ENCODE measurements at places on chromosomes 1 and 21.

- no peak for DNase-seq
These were observed 10.0 kb upstream of the EFHD2 start for GRCh38 chr1:15399710-15400109.

DNA sequence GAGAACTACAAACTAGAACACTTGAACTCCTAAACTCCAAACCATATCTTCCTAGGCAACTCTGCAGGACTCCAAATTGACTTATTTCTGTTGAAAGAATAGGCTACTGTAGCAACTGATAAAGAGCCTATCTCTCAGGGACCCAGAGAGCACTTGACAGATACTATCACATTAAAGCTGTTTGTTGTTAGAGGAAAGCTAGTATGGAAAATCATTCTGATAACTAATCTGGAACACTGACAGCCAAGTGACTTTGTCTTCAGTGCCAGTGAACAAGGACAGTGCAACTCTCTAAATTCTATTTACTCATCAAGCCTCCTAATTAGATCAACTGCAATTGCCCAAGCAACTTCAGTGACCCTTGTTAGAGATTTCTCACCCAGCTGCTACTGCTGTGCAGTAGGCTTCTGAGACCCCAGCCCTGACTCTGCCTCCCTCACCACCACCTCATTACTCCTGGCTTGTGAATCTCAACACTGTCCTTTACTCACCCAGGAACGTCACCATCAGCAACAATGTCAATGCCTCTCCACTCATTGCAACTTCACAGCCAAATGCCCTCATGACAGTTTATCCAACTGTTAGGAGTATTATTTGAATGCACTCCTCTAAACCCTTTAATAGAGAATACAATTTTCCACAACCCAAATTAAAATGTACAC is 7.4 kb upstream of the RGS13 start:
- no peak for DNase-seq

DNA sequence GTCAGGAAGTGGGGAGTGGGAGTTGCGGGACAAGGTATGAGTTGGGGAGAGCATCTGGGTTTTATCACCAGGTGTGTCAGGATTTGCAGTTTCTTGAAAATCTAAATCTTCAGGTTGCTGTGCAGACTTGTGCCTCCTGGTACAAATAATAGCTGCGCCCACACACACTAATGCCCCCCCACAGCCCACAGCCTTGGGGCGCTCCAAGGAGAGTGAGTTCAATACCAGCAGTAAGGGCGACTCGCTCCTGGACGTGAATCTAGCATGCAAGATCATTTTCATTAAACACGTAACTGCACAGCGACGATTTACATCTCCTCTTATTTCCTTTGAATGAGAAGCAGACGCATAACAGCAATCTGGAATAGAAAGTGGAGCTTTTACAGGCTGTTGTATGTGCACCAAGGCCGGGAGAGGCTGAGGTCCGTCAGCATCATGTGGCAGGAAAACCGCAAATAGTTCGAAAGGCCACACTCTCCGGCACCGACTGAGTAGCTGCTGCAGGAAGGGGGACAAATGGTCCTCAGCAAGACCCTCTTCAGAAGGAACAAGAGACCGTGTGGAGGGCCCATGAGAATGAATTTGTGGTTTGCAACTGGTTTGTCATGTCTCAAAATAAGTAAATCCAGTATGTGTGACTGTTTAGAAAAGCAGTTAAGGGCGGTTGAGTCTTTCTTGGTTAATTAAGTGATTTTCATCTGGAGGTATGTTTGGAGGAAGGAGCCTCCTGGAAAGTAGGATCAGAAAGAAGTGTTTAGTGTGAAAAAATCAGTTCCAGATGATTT is 439.5 kb downstream of the SMYD3 start:
- no peak for DNase-seq

- DNase-seq = no peak
These were observed 23.6 kb upstream of the ZNF362 start for GRCh38 chr1:33232716-33233115.

DNA sequence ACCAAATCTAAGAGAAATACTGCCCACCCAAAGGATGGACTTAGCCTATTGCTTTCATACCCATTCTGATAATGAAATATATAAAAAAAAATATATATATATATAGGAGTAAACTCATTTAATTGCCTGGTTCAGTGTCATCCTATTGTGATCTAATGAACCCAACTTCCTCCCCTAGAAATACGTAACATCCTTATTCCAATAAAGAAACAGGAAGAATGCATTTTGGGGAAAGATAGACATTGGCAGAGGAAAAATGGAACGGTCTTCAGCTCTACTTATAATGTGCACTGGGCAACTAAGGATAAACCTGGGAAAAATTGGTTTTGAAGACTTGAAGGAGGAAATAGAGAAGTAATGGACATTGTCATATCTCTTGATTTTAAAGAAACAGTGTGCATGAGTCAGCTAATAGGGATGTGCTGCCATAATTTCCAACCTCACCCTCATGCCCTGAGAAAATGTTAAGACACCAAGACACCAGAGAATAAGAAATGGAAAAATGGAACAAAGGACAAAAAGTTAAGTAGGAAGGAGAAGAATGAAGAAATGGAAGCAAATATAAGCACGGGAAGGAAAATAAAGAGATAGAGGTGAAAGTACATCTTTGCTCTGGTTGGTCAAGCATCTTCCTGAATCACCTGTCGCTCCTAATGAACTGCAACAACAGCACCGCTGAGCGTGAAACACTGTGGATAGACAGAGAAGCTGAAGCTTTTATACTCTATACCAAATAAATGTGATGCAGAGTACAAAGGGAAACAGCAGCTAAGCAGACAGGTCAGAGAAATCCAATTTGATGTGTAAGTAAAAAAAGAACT is 5.4 kb downstream of the UBR4 start:
- DNase-seq = no peak

GRCh38 chr1:82879701-82880305 is 1079.1 kb downstream of the ADGRL2 start:
- DNase-seq = no peak

DNA sequence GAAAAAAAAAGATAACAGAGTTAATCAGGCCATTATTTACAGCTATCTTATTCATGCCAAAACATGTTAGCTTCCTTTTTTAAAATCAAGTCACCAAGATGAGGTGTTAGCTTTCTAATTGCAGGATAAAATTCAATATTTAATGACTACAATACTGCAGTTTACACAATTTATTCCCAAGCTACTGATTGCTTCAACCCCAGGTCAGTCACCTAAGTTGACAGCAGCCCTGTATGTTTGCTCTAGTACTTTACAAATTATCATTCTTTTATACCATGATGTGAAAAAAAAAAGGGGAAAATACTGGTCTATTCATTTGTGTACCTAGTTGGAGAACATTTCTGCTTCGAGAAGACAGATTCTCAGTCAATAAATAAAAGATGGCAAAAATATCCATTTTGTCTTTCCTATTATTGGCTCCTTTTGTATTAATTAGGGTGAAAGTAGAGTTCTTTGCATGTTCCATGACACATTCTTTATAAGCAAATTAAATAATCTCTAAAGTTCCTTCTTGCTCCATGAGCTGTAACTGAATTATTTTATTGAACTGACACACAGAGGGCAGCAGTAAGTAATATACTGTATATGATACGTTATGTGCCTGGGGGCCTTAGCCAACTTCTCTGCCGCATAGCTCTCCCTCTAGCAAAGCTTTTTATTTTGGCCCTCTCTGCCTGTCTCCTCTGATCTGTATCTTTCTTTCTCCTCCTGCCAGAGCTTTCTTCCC is 48.0 kb downstream of the DIPK1A start:
- no peak for DNase-seq

GRCh38 chr1:89660224-89661061 is 27.5 kb downstream of the LRRC8C start:
- DNase-seq = no peak

- DNase-seq = no peak
These were observed 99.8 kb upstream of the PRMT6 start for GRCh38 chr1:106956721-106957120.

- no peak for DNase-seq
These were observed 1.1 kb downstream of the FALEC start for GRCh38 chr1:150516616-150517015.

DNA sequence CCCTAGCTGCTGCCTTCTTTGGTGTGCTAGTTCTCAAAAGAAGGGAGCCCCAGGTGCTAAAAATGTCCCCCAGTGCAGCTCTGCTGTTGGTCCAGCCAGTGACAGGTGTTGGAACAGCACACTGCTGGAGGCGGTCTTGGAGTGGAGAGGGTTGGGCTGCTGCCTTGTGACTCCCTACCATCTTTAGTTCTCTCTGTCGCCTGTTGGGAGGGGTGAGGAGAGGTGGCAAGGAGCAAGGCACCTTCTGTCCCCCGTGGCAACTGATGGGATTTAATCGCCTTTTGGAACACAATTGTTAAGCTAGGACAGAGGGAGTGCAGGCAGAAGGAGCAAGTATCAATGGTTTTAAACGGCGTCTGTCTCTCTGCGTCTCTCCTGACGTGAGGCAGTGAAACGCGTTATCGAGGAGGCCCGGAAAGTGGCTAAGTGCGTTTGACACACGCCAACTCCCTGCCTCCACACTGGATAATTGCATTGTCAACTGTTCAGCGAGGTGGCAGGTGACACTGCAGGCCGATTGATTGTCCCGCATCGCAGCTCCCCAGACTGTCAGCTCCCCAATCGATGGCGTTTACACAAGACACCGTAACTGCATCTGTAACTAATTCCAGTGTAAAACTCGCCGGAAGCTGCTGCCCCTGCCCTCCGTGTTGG is 34.0 kb downstream of the TMEM53 start:
- DNase-seq = no peak

GRCh38 chr1:21379571-21379970 is 60.4 kb upstream of the NBPF3 start:
- no peak for DNase-seq

DNA sequence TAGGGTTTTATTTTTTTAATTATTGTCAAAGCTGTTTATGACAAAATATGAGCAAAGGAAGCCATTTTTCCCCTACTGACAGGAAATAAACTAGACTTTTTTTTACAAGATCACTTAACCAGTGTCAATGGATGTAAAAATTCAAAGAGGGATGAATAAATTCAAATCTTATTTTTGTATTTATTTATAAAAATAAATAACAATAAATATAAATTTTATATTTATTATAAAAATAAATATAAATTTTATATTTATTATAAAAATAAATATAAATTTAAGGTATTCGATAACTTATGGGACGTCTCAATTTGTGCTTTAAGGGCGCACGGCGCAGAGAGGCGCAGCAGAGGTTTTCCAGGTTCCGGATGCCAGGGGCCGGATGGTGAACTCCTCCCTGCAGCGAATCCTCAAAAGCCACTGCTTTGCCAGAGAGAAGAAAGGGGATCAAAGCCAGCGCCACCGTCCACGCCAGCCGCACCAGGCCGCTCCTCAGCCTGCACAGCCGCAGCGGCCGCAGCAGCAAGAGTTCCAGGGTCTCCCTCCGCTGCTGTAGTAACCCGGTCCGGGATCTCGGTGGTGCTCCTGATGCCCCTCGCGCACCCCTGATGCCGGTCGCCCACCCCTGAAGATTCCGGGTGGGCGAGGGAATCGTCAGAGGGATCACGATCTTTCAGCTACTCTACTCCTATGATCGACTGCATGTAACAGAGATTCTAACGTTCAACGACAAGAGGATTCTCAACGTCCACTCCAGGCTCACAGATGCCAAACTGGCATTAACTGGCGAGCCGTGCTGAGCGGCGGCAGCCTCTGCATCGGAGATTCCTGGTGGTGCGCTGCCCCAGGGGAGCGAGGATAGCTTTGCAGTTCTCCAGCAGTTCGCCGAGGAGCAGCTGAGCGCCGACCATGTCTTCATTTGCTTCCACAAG is 28.5 kb upstream of the RLF start:
- no peak for DNase-seq

DNA sequence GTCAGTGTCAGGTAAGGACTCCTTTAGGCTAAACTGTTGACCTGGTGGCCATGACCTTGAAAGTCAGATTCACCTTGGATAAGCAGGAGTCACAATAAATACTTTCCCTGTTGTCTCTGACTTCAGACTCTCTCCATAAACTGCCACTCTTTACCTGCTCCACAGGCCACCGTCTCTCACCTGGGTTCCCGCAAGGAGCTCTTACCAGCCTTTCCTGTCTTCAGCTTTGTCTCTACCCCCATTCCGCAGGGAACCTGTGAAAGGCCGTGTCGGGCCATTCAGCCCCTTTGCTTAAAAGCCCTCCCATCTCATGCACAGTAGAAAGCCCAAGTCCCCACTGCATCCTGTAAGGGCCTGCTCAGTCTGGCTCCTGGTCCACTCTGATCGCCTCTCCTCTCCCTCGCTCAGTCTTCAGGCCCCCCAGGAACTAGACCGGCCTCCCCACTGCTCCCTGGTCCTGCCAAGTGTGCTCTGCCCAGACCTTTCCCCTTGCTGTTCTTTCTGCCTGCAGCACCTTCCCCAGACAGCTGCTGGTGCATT is 79.5 kb downstream of the ACTL8 start:
- no peak for DNase-seq

DNA sequence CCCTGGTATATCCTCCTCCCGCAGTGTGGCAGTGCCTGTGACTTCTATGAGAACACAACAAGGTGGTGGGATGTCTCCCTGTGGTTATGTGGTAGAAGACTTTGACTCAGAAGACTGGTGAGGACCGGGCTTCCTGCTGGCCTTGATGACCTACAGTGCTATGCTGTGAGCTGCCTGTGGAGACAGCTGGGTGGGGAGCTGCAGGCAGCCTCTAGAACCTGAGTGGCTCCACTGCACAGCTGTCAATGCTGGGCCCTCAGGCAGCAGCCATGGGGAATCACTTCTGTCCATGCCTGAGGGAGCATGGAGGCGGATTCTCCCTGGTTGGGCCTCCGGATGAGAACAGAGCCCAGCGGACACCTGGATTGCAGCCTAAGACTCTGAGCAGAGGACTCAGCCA is 14.9 kb downstream of the SLC1A7 start:
- DNase-seq = no peak

GRCh38 chr1:59698386-59698785 is 116.4 kb upstream of the HOOK1 start:
- DNase-seq = no peak

GRCh38 chr1:182368903-182369302 is 22.7 kb downstream of the GLUL start:
- DNase-seq = no peak

- no peak for DNase-seq
These were observed 515.1 kb upstream of the PTBP2 start for GRCh38 chr1:96206451-96206850.

- no peak for DNase-seq
These were observed 5.0 kb downstream of the GCLM start for GRCh38 chr1:93904228-93904627.

DNA sequence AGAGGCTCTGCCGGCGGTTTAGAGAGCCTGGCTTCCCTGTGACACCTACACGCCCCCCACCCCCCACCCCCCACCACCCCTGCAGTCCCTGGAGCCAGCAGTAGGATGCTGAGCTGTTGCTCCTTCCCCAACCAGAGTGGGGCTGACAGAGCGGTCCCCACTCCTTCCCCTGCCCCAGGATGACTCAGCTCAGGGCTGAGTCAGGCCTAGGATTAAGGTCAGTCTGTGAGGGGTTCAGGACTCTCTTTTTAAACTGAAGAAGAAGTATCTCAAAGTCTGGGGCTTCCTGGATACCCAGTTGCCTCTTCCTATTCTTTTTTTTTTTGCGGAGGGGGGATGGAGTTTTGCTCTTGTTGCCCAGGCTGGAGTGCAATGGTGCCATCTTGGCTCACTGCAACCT is 19.1 kb downstream of the DMBX1 start:
- DNase-seq = no peak

GRCh38 chr21:19702726-19703125 is 1295.5 kb upstream of the NCAM2 start:
- DNase-seq = no peak
